ENCODE measurements at places on chromosomes 12 and 14.

DNA sequence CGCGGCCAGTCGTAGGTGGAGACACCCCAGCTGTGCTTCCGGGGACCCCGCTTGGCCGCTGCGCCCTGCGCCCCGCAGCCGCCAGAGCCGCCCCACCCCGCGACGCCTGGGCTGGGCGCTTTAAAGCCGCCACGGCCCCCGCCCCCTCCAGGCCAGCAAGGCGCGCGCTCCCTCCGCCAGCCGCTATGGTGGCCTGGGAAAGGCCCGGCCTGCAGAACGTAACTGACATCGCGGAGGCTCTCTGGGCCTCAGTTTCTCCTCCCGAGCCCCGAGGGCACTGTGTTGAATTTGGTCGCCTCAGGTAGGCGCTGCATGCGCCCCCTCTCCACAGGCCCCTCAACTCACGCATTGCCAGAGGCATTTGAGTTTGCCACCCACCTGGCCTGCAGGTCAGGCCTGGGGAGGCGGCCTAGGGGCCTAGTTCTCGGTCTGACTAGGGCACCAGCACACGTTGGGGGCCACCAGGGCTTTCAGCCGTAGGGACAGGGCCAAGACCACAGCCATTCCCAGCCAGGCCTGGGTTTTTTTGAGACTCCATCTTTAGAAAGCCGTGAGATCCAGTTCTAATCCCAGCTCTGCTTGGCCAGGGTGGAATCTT, at the start of gene NGB:
NGB (minus strand) TSS at position 94 of the 598 bp plus-strand sequence. CDS start 269 bp downstream, outside the sequence.
- no peak for DNase-seq

DNA sequence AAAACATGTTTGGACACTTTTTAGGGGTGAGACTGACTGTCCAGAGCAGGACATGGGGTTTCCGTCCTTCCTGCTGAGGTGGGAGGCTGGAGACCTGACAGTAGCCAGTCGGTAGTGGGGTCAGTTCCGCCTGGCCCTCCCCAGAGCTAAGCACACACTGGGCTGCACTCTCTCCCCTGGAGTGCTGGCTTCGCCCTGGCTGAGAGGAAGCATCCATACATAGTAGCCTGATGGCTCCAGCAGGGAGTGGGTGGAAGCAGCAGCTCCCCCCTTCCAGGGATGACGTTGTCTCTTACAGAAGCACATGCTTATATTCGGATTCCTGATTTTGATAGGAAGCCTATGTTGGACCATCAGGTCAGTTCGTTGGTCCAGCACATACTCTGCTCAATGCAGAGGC, 40.4 kb downstream of the SFSWAP start:
- DNase-seq, result no peak

DNA sequence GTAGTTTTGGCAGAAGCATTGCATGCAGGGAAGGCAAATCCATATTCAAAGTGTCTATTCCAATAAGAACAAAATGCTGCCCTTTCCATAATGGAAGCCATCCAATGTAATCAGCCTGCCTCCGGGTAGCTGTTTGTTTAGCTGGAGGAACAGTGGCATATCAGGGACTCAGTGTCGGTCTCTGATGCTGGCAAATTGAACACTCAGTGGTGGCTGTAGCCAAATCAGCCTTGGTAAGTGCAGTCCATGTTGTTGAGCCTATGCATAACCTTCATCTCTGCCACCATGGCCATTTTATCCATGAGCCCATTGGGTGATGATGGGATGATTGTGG, 147.8 kb upstream of the MAX start:
- DNase-seq, result no peak

DNA sequence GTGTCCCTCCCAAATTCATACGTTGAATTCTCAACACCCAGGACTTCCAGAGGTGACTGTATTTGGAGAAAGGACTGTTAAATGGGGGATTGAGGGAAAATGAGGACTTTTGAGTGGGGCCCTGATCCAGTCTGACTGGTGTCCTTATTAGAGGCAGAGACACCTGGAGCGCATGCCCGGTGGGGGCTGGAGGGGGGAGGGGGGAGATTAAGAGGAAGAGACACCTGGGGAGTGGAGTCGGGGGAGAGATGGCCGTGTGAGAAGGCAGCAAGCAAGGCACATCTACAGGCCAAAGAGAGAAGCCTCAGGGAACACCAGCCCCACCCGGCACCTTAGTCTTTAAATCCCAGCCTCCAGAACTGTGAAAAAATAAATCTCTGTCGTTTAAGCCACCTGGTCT, 209.7 kb downstream of the SLC41A2 start:
- no peak for DNase-seq

- no peak for DNase-seq
These were observed 5.8 kb upstream of the PA2G4 start for GRCh38 chr12:56098592-56098991.

DNA sequence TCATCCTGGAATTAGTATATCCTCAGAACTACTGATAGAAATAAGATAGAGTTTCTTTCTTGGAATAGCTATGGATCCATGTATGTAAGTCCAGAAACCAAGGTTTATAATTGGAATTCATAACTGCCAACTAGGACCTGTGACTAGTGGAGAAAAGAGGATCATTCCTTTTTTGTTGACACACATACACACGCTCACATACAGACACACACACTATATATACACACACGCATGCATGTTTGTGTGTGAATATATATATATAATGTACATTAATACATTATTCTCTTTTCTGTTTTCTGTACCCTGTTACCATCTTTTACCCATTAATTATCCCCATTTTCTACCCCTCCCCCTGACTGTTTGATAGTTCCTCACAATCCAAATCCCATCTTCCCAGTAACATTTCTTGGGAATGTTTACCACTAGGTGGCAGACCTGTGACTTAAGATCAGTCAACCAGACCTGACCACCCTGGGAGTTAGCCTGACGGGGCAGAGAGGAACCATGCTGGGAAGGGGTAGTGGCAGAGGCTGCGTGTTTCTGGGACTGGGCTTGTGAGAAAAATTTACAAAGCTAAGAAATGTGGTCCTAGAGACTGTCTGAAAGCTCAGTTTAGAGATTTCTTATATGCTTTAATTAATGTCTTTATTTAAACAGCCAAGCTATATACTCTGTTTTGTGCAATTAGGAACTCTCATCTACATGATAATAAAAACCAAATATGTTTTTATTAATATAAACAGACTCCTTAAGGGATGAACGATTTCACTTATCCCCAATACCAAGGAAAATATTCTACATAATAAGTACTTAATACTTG, 308.0 kb downstream of the PPFIA2 start:
- no peak for DNase-seq

GRCh38 chr14:34111953-34112352, 161.1 kb upstream of the EGLN3 start:
- no peak for DNase-seq

DNA sequence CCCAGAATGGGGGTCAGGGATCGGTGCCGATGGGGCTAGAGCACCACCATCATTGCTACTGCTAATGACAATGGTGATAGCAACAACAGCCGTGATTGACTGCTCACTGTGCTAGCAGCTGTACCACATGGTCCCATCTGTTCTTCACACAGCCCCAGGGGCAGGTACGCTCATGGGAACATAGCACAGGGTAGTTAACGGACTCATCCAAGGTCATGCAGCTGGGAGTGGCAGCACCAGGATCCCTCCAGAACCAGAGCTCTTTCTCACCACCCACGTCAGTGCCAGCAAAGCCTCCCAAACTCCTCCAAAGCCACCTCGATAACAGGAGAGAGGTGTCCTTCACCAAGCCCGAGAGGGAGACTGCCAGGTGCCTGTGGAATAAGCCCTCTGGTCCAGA, 11.2 kb upstream of the DYNC1H1 start:
- DNase-seq, result no peak

DNA sequence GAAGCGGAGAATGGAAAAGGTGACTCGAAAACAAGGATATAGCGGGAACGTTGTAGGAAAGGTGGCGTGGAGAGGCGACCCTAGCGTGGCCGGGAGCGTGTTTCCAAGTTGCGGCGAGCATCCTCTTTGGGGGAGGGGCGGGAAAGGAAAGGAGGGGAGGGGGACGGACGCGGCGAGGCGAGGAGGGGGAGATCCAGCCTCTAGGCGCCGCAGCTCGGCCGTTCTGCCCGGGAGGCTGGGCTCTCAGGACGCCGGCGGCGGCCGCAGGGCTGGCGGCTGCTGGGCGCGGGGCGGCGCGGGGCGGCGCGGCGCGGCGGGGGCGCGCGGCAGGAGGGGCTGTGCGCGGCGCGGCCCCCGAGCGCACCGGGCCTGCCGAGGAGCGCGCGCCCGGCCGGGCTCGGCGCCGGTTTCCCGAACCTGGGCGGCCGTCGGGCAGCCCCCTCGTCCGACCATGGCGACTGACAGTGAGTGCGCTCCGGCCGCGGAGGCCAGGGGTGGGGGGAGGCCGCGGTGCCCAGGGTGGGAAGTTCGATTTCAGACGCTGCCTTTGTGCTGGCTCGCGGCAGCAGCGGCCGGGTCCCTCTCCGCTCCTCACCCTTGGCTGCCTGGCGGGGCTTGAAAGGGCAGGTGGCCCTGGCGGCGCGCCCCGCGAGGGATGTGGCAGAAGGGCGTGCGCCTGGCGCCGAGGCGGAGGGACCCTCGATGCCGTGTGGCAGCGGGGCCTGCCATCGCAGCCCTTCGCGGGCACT, 50.3 kb downstream of the SNAPC1 start:
- DNase-seq, result no peak

DNA sequence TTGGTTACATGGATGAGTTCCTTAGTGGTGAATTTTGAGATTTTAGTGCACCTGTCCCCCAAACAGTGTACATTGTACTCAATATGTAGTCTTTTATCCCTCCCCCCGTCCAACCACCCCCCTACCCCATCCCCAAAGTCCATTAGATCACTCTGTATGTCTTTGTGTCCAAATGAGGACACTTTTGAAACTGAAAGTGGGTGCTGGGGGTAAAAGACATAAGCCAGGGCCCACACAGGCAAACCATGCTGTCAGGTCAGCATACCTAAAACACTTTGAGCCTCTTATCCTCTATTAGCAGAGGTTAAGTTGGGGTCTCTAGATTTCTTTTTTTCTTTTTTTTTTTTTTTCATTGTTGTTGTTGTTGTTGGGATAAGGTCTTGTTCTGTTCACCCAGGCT, 31.3 kb upstream of the KICS2 start:
- no peak for DNase-seq

DNA sequence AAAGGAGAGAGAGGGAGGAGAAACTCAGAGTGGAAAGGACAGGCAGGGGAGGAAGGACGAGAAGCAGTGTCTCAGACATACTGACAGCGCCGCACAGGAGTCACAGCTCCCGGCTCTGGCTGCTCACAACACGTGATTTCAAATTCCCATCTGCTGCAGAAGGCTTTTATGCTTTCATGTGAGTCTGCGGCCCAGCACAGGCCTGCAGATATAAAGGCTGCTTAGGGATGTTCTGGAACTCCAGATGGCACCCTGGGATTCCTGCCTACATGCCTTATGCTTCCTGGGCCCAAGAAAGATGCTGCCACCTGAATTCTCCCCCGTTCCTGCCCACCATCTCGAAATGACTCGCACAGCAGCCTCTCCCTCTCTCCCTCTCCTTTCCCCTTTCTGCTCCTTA, 89.6 kb downstream of the NUAK1 start:
- DNase-seq, result no peak

DNA sequence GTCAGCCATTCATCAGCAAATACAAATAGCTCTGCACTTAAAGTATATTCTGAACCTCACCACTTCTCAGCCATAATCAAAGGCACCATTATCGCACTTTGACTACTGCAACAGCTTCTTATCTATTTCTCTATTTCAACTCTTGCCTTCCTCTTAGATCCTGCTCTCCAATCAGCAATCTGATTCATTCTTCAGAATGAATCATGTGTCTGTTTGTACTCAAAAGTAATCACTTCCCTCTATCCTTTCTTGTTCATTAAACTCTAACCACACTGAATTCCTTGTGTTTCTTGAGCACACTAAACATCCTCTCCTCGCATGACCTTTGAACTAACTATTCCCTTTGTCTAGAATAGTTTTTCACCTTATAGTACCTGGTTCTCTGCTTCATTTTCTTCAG, 12.8 kb upstream of the OR4E1 start:
- no peak for DNase-seq

DNA sequence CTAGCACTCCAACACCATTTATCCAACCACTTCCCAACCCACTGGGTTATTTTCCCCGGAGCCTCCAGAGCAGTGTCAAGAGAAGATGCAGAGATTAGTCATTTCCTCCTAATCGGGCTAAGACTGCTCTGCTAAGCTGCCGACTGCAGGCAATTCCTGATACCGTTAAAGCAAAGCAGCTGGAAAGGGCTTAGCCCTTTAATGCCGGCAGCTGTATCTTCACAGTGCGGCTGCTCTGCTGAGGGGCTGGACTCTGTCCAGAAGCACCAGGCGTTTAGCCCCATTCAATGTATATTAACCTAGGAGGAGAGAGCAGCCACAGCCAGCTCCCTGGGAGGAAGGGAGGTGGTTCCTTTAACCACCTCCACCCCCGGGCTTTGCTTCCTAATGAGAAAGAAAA, 11.1 kb downstream of the AQP6 start:
- no peak for DNase-seq

- peak; percentile 88 for DNase-seq
These were observed at the start of gene SLC38A2 for GRCh38 chr12:46372544-46373300. Gene SLC38A2 (minus strand): TSS chr12:46372773. CDS start chr12:46371293, 1,480 bp downstream.

GRCh38 chr12:79407671-79408622, 282.8 kb downstream of the PAWR start:
- DNase-seq, result no peak

DNA sequence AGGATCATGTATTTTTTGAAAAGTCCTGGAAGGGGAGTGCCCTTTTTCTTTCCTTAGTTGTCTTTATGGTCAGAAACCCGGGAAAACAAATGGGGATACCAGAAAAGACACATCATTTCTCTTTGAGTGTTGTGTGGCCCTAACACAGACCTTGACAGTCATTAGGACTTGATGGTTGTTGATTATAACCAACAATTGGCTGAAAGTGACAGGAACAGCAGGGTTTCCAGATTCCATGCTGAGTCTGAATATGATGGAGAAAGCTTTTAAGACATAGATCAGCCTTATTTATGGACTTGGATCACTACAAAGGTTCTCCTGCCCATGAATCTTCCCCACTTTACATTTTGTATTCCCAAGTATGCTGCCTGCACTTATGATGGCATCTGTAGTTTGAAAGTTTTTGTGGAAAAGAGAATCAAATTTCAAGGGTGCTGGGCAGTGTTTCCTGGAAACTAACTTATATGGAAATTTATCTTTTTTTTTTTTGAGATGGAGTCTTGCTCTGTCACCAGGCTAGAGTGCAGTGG, 30.4 kb downstream of the POLR3B start:
- no peak for DNase-seq

DNA sequence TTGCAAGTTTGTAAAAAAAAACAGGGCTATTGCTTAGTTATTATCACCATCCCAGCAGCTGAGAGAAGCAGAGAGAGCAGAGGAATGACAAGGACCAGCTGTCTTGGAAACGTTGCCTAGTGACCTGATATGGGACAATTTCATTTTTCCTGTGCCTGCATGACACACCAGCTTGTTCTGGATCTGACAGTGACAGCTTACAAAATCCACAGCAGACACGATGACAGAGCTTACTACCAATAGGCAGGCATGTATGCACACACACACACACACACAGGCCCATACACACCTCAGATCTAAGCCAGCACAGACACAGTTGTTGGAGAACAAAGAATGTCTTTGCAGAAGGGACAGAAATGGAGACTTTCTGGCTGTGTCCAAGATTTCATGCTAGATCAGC, 25.4 kb downstream of the HSPB8 start:
- no peak for DNase-seq

GRCh38 chr14:73209953-73210352, 27.4 kb upstream of the PAPLN start:
- no peak for DNase-seq

All from esophagus squamous epithelium (tissue), 5 donors.